GM12864 (cell line): ENCODE measurements at places on chromosomes 12 and 14.

DNA sequence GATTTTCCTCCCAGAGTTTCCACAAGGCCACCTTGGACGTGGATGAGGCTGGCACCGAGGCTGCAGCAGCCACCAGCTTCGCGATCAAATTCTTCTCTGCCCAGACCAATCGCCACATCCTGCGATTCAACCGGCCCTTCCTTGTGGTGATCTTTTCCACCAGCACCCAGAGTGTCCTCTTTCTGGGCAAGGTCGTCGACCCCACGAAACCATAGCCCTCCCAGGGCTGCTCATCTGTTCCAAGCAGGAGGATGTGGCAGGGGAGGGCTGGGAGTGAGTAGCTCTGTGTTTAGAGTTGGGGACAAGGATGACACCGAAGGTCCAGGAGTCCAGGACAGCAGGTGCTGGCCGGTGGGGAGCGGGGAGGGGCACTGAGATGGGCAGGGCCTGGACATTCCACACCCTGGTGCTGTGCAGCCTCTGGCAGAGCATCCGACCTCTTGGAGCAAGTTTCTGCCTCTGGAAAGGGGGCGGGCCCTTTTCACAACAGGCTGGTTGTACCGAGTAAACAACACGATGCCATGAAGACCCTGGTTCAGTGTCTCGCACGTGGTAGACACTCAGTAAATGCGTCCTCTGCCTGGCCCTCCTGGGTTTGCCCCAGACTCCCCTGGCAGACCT, 8.2 kb downstream of the SERPINA4 start:
- no peak for DNase-seq

DNA sequence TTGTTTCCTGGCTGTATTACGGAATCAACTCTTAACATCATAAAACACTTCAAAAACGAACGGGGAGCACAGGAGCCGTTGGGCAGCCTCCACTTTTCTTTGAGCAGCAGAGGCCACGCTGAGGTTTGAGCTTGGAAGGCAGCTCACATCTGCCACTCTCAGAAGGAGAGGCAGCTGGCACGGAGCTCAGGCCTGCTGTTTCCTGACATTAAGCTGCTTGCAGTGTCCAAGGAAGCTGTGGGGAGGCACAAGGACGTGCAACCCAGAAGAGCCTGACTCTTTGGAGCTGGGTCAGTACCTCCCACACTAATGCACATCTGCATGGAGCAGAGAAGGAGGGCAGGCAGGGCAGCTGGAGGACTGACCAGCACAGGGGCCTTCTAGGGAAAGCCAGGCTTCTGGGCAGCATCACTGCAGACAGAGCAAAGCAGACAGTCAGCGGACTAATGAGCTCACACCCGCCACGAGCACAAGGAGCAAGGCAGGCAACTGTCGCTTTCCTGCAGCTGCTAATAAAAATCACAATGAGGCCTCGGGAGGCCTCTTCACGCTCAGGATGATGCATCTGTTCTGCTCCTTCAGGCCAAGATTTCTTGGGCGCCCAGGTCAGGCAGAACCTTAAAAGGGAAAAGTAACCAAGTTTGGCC, 211.1 kb downstream of the GLT1D1 start:
- DNase-seq: no peak

DNA sequence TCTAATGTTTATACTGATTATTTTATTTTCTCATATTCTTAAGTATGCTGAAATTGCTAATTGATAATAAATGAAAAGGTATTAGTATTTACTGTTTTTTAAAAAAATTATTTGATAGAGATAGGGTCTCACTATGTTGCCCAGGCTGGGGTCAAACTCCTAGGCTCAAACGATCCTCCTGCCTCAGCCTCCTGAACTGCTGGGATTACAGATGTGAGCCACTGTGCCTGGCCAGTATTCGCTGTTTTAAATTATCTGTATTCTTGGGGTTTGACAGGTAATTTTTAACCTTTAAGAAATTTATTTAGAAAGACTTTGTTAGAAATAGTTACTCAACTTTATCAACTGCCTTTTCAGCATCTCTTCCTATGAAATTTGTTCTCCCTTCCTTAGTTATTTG, 32.2 kb downstream of the RAN start:
- DNase-seq: no peak

DNA sequence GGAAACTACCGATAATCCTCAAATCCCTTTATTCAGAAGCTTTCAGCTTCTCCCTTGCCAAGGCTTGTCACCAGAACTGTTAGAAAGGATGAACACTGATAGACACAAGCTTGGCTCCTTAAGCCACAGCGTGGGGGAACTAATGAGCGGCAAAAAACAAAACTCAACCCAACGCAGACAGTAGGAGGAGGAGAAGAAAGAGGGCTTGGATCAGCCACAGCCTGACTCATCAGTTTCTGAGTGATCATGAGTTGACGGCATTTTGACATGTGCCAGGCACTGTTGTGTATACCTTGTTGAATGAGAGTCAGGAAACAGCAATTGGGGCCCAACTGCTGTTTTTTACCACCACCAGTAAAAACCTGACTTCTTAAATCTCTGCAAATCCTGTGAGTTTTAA, 23.7 kb downstream of the PLXNC1 start:
- DNase-seq: no peak

GRCh38 chr14:95948558-95948981, 71.9 kb downstream of the TUNAR start:
- DNase-seq: no peak

GRCh38 chr12:25591144-25591543, 38.1 kb upstream of the LMNTD1 start:
- no peak for DNase-seq

- DNase-seq: no peak
Measured at GRCh38 chr12:105698075-105698474, 367.6 kb downstream of the C12orf75 start.

DNA sequence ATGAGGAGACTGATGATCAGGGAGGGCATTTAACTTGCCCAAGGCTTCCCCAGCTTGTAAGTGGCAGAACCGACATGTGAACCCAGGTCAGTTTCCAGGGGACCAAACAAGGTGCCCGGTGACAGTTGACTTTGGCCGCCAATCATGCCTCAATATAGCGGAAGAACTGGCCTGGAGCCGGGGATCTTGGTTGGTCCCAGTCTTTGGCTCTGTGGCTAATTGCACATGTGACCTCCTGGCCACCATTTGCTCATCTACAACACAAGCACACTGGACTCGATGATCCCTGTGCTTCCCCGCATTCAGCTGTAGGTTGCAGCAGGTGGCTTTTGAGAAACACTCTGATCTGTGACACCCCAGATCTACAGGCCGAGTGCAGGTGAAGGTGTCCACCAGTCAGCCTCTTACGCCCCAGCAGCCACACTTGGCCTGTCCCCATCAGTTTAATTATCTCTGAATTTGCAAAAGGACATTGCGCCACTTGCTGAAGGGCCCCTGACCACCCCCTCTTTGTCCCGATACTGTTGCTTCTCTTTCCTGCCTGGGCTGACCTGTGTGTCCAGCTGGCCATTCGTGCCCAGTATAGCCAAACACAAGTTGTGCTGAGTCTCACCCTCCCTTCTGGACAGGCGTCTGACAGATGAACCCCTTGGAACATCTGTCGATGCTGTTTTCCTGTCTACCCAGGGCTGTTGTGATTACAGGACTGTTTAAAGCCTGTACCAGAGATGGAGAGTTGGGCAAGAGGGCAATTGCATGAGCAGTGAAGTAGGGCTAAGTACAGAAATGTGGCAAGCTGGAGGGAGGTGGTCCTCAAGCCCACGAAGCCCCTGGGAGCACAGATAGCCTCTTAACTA, 14.1 kb downstream of the ACACB start:
- no peak for DNase-seq

- no peak for DNase-seq
Measured at GRCh38 chr14:70442750-70443149, 9.2 kb upstream of the ADAM21 start.

GRCh38 chr12:22700106-22700505, 75.1 kb downstream of the ETNK1 start:
- no peak for DNase-seq

DNA sequence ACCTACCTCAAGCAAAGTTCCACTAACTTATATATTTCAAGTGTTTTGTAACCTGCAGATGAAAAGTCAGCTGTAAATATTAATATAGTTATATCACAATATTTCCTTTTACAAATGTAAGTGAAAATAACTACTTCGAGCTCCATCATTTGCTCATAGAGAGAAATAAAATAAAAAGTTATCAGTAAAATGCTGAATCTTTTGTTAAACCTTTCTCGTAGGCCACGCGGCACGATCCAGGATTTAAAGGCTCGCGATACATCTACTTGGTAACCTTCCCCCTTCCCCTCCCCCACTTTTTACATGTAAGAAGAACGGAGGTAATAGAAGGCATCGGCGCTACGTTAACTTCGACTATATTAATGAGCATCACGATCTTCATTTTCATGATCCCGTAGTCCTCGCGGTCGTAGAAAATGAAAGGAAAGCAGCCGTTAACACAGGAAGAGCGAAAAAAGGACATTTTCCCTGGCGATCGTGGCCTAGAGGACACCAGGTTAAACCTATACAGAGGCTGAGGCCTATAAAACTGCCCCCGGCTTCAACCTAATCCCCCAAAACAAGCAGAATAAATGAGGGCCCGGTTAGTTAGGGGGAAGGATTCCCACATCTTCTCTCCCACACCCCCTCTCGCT, 508 bp downstream of the HNRNPC start:
- DNase-seq: no peak

- DNase-seq: no peak
Measured at GRCh38 chr12:79547735-79548609, 142.8 kb downstream of the PAWR start.

- no peak for DNase-seq
Measured at GRCh38 chr14:84080944-84081343, 1449.0 kb upstream of the FLRT2 start.

- no peak for DNase-seq
Measured at GRCh38 chr14:91906374-91906773, 39.0 kb upstream of the TC2N start.

DNA sequence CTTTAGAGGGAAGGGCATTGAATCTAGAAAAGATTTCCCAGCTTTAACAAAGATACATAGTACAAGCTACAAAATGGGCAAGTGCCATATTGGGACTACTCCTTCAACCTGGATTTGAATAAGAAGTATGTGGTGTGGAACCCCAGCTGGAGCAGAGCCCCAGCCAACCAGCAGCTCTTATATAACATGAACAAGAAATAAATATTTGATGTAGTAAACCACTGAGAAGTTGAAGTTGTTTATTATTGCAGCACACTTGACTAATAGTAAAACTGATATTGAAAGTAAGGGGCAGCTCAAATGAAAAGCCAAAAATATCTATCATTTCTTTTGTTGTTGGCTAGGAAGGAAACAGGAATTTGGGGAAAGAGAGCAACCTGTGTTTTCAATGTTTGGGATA, 701.8 kb downstream of the TMTC2 start:
- no peak for DNase-seq

DNA sequence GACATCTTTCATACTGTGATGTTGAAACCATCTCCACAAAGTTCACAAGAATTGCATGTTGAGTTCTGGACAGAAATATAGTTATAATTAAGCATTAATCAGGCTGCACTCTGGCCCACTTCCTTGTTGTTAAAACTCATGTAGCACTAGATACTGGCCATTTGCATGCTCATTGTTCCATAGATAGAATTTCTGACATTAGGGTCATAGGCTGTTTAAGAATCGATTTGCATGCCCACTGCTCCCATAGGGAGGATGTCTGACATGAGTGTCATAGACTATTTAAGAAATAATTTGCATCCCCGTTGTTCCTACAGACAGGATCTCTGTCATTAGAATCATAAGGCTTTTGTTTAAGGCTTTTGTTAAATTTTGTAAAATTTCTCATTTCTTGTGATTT, 50.2 kb downstream of the MYF5 start:
- no peak for DNase-seq

- DNase-seq: no peak
Measured at GRCh38 chr14:100816286-100816949, 9.5 kb upstream of the MEG3 start.

- DNase-seq: no peak
Measured at GRCh38 chr12:124556896-124557501, 10.4 kb downstream of the NCOR2 start.

- no peak for DNase-seq
Measured at GRCh38 chr12:47105914-47106674, 26.3 kb upstream of the AMIGO2 start.

DNA sequence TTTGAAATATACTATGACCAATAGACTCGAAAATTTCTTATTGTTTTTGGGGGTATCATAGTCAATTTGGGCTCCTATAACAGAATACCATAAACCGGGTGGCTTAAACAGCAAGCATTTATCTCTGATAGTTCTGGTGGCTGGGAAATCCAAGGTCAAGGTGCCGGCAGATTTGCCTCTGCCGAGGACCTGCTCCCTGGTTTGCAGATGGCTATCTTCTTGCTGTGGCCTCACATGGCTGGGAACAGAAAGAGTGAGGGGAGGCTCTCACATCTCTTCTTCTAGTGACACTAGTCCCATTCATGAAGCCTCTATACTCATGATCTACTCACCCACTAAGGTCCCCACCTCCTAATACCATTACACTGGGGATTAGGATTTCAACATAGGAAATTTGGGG, 70.7 kb downstream of the BORCS5 start:
- no peak for DNase-seq

DNA sequence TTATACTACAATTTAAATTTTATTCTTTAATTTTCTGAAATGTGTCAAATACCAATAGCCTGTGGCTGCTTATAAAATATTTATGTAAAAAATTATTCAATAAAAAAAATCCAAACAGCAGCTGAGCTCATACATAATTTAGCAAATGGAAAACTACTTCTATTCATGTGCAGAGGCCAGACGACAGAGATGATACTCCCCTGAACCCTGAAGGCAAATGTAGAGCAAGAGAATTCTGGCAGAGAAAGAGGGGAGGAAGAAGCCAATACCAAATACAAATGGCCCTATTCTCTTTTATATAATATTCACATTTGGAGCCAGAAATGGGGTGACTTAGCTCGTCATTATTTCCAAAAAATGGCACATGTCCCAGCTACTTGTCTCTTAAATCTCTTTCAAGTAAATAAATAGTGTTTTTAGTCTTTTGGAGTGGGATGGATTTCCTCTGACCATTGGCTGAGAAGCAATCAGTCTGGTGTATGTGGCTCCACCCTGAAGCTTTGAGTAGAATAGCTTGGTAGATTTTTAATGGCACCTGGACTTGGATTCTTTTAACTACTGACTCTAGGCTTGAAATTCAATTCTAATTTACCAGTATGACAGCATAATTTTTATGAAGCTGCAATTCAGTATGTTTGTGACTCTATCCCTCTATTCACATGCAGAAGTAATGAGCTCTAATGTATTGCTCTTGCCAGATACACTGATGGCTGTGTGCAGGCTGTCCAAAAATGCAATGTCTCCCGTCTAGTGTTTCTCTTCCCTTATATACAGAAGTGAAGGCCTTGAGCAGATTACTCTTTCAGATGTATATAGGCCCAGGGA, 113.4 kb upstream of the SCAF11 start:
- no peak for DNase-seq

- no peak for DNase-seq
Measured at GRCh38 chr12:112759786-112760185, 31.8 kb upstream of the RPH3A start.
